ENCODE measurements at places on chromosomes 5 and 9.

GRCh38 chr5:78268356-78268755, 26.1 kb downstream of the AP3B1 start:
- DNase-seq, result no peak

GRCh38 chr5:113112435-113112834, 135.8 kb downstream of the DCP2 start:
- peak; percentile 49 for DNase-seq

DNA sequence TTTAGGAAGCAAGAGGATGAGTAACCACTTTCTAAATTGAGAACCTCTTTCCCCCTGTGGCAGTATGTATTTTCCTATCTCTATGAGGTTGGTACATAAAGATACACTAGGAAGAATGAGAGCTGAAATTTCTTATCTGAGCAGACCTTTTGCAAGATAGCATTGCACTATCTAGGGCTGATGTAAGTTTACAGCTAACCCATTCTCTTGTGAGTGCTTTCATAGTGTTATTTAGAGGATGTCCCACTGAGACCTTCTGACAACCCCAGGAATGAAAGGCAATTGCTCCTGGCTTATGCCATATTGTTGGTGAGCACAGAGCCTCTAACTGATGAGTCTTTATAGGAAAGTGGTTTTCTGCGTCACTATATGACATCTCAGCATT, 1209.3 kb upstream of the CDH6 start:
- DNase-seq, result no peak

- DNase-seq, result peak; percentile 80
Measured at GRCh38 chr5:134245101-134245604, 19.3 kb upstream of the PPP2CA start.

DNA sequence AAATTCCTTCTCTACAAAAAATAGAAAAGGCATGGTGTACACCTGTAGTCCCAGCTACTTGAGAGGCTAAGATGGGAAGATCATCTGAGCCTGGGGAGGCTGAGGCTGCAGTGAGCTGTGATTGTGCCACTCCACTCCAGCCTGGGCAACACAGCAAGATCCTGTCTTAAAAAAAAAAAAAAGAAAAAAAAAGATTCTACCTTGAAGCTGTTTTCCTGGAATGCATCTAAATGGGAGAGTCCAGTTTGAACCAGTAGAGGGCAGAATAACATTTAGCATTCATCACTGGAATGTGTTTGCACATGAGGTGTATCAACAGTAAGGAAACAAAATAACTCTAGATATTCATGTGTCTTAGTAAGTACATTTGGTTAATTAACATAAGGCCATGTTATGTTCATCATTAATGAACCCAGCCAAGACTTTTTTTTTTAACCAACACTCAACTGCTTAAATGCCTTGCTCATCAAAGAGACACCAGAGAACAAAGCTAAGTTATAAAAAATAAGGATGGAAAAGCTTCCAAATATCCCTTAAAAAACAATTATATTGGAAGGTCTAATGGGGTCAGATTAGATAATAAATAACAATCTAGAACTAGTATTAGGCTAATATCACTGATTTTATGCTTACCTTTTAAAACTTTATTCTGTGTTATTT, 16.1 kb downstream of the IFNE start:
- DNase-seq, result no peak

DNA sequence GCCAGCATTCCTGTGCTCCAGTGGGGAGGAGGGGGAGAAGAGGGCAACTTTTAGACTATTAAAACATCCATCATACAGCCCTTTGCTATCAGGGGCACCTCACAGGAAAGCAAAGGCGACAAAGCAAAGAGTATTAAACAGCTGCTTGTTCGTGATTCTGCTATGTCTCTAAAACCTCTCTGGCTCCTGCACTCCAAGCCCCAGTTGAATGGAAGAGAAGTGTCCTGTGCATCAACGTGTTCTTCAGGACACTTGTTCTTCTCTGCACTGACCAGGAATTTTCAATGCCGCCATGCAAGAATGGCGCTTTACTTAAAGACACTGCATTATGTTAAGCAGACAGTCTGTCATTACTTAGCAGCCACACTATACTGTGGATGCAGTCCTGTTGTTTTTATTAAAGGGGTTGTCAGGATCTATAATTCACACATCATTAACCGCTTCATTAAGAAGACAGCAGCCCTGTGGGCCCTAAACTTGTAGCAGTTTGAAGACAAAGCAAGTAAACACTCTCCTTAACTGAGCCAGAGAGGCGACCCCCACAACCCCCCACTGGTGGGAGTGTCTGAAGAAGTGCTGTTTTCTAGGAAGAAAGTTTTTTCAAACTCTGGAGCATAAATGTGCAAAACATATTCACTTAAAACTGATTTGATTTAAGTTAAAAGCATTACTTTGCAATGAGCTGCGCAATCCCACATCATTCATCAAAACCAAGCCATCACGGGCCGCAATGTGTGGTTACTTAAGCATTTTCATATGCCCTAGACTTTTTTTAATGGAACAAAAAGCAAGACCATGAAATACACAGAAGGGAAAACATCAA, 164.5 kb downstream of the ZNF608 start:
- DNase-seq, result no peak

- no peak for DNase-seq
Measured at GRCh38 chr5:139386050-139386438, 2.9 kb upstream of the SLC23A1 start.

DNA sequence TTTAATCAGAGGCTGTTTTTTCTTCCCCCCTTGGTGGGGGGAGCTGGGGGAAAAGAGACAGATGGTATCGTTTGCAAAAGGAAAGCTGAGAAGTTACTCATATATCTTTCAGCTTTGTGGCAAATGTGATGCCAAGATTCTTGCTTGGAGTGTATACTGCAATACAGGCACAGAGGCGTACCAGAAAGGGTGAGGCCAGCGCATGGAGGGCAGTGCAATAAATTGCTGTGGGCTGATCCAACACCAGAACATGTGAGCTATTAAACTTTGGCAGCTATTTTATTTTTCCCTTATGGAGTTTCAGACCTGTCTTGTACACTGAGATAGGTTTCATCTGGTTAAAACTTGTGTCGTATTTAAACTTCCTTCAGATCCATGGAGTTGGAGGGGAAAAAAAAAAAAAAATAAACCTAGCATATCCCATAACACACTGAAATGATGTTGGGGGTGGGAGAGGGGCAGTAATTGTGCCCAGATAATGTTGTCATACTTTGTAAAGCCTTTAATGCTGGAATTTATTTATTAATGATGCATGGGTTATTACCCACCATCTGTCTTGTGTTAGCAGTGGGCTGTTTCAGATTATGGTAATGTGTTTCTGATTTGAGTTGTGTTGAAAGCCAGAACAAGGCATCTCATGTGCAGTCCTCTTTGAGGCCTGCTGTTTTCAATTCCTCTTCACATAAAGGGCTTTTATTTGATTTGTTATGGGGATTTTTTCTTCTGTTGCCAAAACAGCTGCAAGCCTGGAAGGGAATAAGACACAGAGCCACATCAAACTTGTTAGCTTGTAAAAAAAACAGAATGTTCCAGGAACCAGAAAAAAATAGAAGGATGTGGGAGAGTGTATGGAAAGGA, 891.3 kb downstream of the TLE1 start:
- peak; percentile 47 for DNase-seq

DNA sequence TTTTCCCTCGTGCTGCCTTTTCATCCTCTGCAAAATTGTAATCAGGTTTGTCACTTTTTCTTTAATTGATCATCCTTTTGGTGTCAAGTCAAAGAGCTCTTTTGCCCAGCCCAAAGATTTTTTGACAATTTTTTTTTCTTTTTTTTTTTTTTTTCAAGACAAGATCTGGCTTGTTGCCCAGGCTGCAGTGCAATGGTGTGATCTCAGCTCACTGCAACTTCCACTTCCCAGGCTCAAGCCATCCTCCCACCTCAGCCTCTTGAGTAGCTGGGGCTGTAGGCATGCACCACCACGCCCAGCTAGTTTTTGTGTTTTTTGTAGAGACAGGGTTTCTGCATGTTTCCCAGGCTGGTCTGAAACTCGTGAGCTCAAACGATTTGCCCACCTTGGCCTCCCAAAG, 36.7 kb downstream of the CDK7 start:
- peak; percentile 48 for DNase-seq

DNA sequence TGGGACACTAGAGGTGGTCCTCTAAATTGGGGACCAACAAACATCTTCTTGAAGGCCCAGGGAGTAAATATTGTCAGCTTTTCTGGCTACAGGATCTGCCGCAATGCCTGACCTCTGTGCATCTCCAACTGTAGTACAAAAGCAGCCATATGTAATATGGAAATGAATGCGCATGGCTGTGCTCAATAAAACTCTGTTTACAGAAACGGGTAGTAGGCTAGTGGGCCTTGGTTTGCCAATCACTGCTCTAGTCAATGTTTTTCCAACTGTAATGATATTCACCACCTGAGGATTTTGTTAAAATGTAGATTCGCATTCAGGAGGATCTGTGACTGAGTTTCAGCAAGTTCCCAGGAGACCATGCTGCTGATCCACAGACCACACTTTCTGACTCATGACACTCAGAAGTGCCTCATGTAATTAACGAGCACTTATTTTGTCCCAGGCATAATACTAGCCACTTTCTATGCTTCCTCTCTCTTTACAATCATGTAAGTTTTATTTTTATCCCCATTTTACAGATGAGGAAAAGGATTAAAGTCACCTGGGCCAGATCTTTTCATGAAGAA, 96.9 kb downstream of the MED27 start:
- DNase-seq, result peak; percentile 72

GRCh38 chr9:113536166-113536482, 72.6 kb downstream of the RGS3 start:
- DNase-seq, result no peak

Measured in astrocyte (in vitro differentiated cells and primary cell).